ENCODE measurements at places on chromosomes 4 and X. TPM values are rescaled to one million over a fixed set of nuclear protein-coding genes. Genes with fewer than 3 reads are reported as not detected.

GRCh38 chr4:3344596-3344995, 51.8 kb downstream of the RGS12 start:
- no peak overlapping the region for H3K4me3 ChIP-seq
- no peaks in the 10 kb centered on the region for H3K27me3 ChIP-seq
- H3K36me3 ChIP-seq = no peaks in the 10 kb centered on the region
- no peak overlapping the region for H3K27ac ChIP-seq

- H3K36me3 ChIP-seq = no peaks in the 10 kb centered on the region
- H3K4me3 ChIP-seq = no peak overlapping the region
- H3K27ac ChIP-seq = no peak overlapping the region
- no peak for DNase-seq
- no peaks in the 10 kb centered on the region for H3K27me3 ChIP-seq
Observed at GRCh38 chr4:142866685-142867084, 20.6 kb upstream of the INPP4B start.

DNA sequence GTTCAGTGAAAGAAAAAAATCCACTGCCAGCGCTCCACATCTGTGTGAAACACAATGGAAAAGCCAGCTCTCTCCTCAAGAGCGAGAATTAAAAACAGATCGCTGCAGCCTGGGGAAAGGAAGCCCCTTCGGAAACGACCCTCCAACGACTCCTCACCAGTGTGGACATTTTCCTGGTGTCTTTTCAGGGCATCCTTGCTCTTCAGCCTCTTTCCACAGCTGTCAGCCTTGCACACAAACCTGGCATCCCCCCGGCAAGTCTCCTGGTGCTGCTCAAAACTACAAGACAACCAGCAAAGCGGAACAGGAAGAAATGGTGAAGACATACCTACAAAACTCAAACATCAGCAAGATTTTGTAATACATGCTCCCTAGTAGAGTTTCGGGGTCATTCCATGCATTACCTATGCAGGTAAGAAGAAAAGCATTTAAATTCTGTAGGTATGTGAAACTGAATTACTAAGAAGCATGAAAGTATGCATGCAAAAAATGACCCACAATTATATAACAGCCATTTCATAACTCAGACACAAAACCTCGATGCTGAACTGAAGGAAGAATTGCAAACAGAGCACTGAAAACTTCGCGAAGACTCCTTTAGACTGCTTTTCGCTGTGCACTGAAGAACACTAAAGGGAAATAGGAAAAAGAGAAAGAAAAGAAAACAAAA, 106.1 kb downstream of the PRDM5 start:
- no peaks in the 10 kb centered on the region for H3K4me1 ChIP-seq
- DNase-seq = no peak
- H3K36me3 ChIP-seq = peaks cover 2% of the 10 kb centered on the region
- H3K4me3 ChIP-seq = no peak overlapping the region

Gene CHIC2
- total RNA-seq = 31.8 TPM

GRCh38 chr4:139907001-139907809, 241.6 kb downstream of the MGST2 start:
- no peak for DNase-seq
- H3K4me1 ChIP-seq = no peaks in the 10 kb centered on the region
- no peak overlapping the region for H3K4me3 ChIP-seq
- no peaks in the 10 kb centered on the region for H3K27me3 ChIP-seq

Gene PCDH11X
- total RNA-seq = 3.6 TPM

GRCh38 chrX:130772105-130772775, 130.8 kb downstream of the ENOX2 start:
- DNase-seq = no peak
- H3K27ac ChIP-seq = no peak overlapping the region

Gene SCARB2
- total RNA-seq = 138 TPM

- no peak for DNase-seq
- no peak overlapping the region for H3K4me3 ChIP-seq
- no peak overlapping the region for H3K27ac ChIP-seq
- H3K36me3 ChIP-seq = no peaks in the 10 kb centered on the region
- H3K4me1 ChIP-seq = no peaks in the 10 kb centered on the region
Observed at GRCh38 chrX:123801901-123802300, 58.0 kb upstream of the XIAP start.

DNA sequence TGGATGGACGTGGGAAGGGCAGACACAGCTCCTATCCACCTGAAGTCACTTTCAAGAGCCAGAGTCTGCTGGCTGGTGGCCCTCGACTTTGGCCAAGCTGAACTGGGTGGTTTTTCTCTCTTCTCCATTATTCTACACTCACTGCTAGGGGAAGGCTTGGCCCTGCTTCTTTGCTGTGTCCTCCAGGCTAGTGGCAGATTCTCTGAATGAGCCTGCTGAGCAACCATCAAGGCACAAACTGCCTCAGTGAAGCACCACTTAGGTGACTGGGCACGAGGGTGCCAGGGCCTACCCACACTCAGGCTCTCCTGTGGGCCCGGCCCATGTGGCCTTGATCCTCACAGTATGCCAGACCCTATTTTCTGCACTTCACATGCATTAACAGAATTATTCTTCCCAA, 92.0 kb downstream of the PJA1 start:
- H3K27ac ChIP-seq = no peak overlapping the region
- no peak overlapping the region for H3K4me3 ChIP-seq
- no peaks in the 10 kb centered on the region for H3K27me3 ChIP-seq
- peak; percentile 23 for DNase-seq
- H3K4me1 ChIP-seq = no peaks in the 10 kb centered on the region

Gene RAB40A
- 1.3 TPM for total RNA-seq

DNA sequence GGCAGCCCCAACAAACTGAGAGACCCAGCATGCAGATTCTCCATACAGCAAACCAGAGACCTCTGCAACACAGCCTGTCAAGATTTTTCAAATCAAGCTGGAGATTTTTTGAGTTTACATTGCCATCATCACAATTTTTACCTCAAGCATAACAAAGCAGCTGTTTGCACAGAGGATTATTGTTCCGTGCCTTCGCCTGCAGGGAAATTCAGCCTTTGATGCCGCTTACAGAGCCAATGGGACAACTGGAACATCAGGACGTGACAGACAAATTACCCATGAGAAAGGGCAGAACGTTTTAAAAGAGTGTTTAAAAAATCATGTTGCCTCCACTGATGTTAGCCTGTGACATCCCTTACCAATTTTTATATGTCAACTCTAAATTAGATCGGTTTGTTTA, 363.7 kb downstream of the FBXW7 start:
- no peak for DNase-seq
- no peak overlapping the region for H3K4me3 ChIP-seq
- H3K4me1 ChIP-seq = no peaks in the 10 kb centered on the region
- H3K27me3 ChIP-seq = no peaks in the 10 kb centered on the region

GRCh38 chr4:82787342-82787741, 11.3 kb downstream of the SCD5 start:
- no peak for DNase-seq
- no peak overlapping the region for H3K4me3 ChIP-seq
- H3K27me3 ChIP-seq = no peaks in the 10 kb centered on the region
- H3K36me3 ChIP-seq = no peaks in the 10 kb centered on the region
- H3K4me1 ChIP-seq = no peaks in the 10 kb centered on the region
- no peak overlapping the region for H3K27ac ChIP-seq

Gene DGKK
- not detected for total RNA-seq

GRCh38 chr4:173288296-173288695, 45.9 kb downstream of the HMGB2 start:
- H3K27me3 ChIP-seq = no peaks in the 10 kb centered on the region
- no peaks in the 10 kb centered on the region for H3K36me3 ChIP-seq
- H3K4me3 ChIP-seq = no peak overlapping the region

DNA sequence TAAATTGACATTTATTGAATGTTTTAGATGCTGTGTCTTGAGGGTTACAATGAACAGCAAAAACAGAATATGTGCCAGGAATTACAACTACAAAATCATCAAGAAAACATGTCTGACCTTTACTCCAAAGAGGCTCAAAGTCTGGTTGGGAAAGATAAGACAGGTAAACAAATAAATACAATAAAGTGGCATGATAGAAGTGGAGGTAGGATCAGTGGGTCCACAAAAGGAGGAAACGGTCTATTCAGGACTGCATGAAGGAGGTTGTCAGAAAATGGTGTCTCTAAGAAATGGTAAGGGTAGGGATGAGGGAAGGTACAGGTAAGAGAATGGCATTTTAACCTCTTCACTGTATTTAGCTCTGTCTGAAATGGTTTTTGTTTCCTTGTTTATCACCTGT, 3.8 kb downstream of the ARHGEF38 start:
- no peak overlapping the region for H3K4me3 ChIP-seq
- no peak for DNase-seq
- H3K27ac ChIP-seq = no peak overlapping the region
- H3K36me3 ChIP-seq = no peaks in the 10 kb centered on the region
- H3K27me3 ChIP-seq = no peaks in the 10 kb centered on the region

DNA sequence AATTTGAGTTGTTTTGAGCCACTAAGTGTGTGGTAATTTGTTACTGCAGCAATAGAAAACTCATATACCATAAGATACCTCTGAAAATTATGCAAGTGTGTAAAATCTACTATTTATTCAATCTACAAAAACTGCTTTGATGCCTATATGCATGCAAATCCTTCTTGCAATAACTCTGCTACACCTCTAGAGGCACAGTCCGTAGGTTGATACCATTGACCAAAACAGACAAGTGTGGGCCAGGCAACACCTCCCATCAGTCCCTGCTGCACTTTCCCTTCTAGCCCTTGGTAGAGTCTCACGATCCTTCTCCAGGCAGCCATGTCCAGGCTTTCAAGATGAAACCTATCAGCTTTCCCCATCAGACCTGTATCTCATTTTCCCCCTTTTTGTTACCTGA, 48.8 kb upstream of the FAM9A start:
- no peak overlapping the region for H3K4me3 ChIP-seq
- no peaks in the 10 kb centered on the region for H3K27me3 ChIP-seq
- H3K4me1 ChIP-seq = no peaks in the 10 kb centered on the region
- no peak for DNase-seq
- H3K27ac ChIP-seq = no peak overlapping the region

- peak overlapping the region; percentile 2 for H3K4me3 ChIP-seq
- peak overlapping the region; percentile 34 for H3K27ac ChIP-seq
- no peaks in the 10 kb centered on the region for H3K27me3 ChIP-seq
- DNase-seq = peak; percentile 94
- peaks cover 2% of the 10 kb centered on the region for H3K36me3 ChIP-seq
Observed at GRCh38 chr4:1309261-1310010, 19.7 kb downstream of the MAEA start.

DNA sequence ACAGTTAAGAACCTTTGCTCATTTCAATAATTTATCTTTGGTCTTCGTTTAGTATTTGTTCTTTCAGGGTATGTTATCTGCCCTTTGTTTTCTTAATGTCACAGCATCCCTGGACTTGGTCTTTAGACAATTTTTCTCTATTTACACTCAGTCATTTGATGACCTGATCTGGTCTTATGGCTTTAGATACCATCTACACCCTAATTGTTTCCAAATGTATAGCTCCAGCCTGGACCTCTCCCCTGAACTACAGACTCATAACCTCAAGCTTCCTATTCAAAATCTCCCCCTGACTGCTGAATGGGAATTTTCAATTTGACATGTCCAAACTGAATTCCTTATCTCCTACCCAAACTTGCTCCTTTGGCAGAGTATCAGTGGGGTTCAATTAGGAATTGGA, 3.7 kb upstream of the SUPT20HL2 start:
- H3K4me3 ChIP-seq = no peak overlapping the region
- DNase-seq = no peak
- no peaks in the 10 kb centered on the region for H3K36me3 ChIP-seq
- H3K27me3 ChIP-seq = no peaks in the 10 kb centered on the region
- H3K27ac ChIP-seq = no peak overlapping the region

Gene MAD2L1
- total RNA-seq = 1.3 TPM

Gene ARR3
- not detected for total RNA-seq

- DNase-seq = no peak
- H3K27ac ChIP-seq = no peak overlapping the region
- H3K36me3 ChIP-seq = no peaks in the 10 kb centered on the region
- no peak overlapping the region for H3K4me3 ChIP-seq
- no peaks in the 10 kb centered on the region for H3K4me1 ChIP-seq
- H3K27me3 ChIP-seq = no peaks in the 10 kb centered on the region
Observed at GRCh38 chr4:174537634-174538033, 15.3 kb upstream of the HPGD start.

GRCh38 chrX:72609313-72609712, 36.7 kb upstream of the HDAC8 start:
- no peak overlapping the region for H3K4me3 ChIP-seq
- H3K4me1 ChIP-seq = no peaks in the 10 kb centered on the region
- H3K27me3 ChIP-seq = no peaks in the 10 kb centered on the region
- H3K27ac ChIP-seq = no peak overlapping the region
- H3K36me3 ChIP-seq = no peaks in the 10 kb centered on the region
- no peak for DNase-seq

GRCh38 chrX:135625995-135626394, 87.4 kb upstream of the CT45A1 start:
- DNase-seq = no peak
- no peaks in the 10 kb centered on the region for H3K4me1 ChIP-seq
- no peak overlapping the region for H3K4me3 ChIP-seq
- no peaks in the 10 kb centered on the region for H3K27me3 ChIP-seq
- H3K36me3 ChIP-seq = no peaks in the 10 kb centered on the region

- no peak overlapping the region for H3K4me3 ChIP-seq
- H3K36me3 ChIP-seq = no peaks in the 10 kb centered on the region
- no peaks in the 10 kb centered on the region for H3K27me3 ChIP-seq
- H3K27ac ChIP-seq = no peak overlapping the region
Observed at GRCh38 chr4:26050212-26050643, 136.2 kb downstream of the SMIM20 start.

DNA sequence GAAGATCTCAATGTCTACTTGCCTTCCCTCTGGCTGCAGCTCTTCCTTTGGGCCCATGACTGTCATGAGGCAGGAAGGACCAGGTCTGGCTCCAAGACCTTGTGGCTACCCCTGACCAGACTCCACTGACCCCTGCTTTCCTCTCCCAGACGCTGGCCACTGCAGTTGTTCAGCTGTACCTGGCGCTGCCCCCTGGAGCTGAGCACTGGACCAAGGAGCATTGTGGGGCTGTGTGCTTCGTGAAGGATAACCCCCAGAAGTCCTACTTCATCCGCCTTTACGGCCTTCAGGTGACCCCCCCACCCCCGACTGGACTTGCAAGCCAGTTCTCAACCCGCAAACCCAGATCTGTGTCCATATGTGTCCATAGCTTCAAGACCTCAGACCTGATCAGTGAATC, 535 bp downstream of the WAS start:
- no peaks in the 10 kb centered on the region for H3K4me1 ChIP-seq
- H3K27ac ChIP-seq = no peak overlapping the region
- no peaks in the 10 kb centered on the region for H3K36me3 ChIP-seq
- DNase-seq = peak; percentile 46
- no peak overlapping the region for H3K4me3 ChIP-seq
- H3K27me3 ChIP-seq = no peaks in the 10 kb centered on the region

DNA sequence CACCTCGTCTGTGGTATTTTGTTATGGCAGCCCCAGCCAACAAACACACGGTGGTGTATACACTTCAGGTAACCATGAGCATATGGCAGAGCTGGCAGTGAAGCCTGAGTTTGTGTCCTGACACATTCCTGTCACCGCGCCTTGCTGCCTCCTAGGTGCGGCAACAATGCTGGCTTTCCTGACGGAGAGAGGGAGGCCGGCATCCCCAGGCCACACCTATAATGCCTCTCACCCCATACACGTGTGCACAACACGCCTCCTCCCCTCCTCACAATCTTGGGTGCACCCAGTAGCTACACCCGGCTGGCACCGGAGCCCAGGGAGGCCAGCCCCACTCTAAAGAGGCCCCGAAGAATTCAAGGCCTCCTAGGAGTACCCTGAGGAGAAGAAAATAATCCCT, 158.5 kb downstream of the NSUN7 start:
- H3K27ac ChIP-seq = peak overlapping the region; percentile 62
- no peak for DNase-seq
- H3K27me3 ChIP-seq = no peaks in the 10 kb centered on the region
- no peak overlapping the region for H3K4me3 ChIP-seq
- H3K4me1 ChIP-seq = peaks cover 3% of the 10 kb centered on the region

Gene TLR2
- 55.7 TPM for total RNA-seq

- no peaks in the 10 kb centered on the region for H3K4me1 ChIP-seq
- DNase-seq = no peak
- H3K27ac ChIP-seq = no peak overlapping the region
- H3K36me3 ChIP-seq = no peaks in the 10 kb centered on the region
- H3K27me3 ChIP-seq = no peaks in the 10 kb centered on the region
Observed at GRCh38 chrX:86845101-86845500, 672.5 kb upstream of the KLHL4 start.

Data from aorta (tissue), 5 donors.